GM13976 (cell line): ENCODE measurements at places on chromosomes 7 and 10.

GRCh38 chr7:7707806-7708205 lies 10.6 kb downstream of the RPA3 start:
- DNase-seq = no peak

DNA sequence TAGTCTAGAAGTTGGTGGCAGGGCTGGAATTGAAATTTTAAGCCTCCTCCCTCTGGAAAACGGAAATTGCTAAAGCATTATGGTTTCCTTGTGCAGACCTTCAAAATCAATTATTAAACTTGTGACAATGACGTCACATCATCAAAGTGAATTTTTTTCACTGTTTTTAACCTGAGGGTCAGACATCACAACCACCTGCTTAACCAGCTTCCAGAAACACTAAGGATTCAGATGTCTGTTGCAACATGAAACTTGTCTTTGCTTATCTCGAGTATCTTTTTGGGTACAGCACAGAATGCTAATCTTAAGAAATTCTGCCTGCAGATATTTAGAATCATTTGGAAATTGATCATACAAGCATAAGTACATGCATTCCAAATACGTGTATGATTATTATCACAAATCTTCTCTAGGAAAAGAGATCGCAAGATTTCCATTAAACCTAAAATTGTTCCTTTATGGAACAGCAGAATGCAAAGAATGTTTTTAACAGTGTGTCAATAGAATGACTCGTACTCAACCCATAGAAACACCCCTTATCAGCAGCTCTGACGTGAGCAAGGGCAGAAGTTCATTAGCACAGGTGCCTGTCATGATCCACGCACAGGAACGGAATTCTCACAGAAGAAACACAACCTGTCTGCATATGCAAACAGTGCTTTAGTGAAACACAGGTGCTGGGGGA lies 4.1 kb upstream of the GTPBP4 start:
- DNase-seq = no peak

GRCh38 chr7:45184326-45185027 lies 26.9 kb downstream of the RAMP3 start:
- DNase-seq = no peak

DNA sequence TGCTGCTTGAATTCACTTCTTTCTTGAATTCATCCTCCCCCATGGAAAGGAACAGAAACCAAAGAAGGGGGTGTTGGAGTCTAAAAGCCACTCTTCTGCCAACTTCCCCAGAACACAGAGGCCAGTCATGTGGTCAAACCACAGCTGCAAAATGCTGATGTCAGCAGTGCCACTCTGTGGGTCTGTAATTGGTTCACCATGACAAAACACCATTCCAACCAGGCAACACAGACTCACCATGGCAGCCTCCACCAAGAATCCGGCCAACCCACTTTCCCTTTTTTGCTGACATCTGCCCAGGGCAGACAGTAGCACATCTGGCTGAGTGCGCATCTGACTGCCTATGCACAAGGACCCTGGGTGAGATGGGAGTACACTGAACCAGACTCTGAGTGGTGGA lies 16.8 kb downstream of the OSBPL3 start:
- DNase-seq = no peak

GRCh38 chr7:8516976-8517375 lies 83.6 kb downstream of the NXPH1 start:
- no peak for DNase-seq

GRCh38 chr7:144133307-144133706 lies 10.3 kb downstream of the OR2A14 start:
- DNase-seq = no peak

- DNase-seq = no peak
Measured at GRCh38 chr7:83684928-83685327, 36.0 kb upstream of the SEMA3E start.

DNA sequence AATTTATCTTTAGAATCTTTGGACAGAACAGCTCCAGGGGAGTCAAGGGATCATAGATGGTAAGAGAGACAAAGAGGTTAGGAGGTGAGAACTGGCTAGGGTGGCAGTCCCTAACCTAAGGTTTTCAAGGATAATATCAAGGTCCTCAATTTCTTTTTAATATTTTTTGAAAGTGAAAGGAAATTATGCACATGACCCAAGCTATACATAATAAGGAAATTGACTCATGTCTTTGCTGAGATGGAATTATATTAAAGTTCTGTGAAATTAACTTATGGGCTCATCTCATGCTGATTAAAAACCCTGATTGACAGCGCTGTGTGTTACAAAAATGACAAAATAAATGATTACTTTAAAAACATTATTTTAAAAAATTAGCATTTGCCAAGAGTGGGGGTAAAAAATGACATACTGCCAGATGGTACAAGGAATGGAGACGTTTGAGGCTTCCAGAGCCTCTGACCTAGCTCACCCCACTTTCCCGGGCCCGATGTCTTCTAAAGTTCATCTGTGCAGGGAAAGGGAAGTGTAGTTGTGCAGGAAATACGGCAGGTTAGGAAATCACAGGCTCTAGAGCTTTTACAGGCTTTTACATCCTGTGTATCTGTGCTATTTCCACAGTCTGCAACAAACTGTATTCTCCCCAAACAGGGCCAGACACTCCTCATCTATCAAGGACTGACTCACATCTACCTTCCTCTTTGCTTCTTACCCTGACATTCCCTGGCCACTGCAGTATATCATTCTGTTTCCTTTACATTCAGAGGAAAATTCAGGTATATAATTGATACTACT lies 185.6 kb upstream of the PRSS58 start:
- no peak for DNase-seq

DNA sequence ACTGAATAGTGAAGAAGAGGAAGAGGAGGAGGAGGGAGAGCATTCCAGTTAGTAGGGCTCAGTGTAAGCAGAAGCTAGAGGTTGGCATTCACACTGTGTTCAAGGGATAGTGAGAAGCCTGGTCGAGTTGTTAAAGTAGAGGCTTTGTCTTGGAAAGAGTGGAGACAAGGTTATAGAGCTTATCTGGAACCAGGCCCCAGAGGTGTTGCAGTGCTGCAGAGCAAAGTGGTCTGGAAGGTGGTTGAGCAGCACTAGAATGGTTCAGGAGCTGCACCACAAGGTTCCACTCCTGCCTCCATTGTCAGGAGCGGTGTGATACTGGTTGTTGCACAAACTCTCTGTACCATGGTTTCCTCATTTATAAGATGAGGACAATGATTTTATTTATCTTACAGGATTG lies 8.8 kb upstream of the PCGF5 start:
- DNase-seq = no peak

DNA sequence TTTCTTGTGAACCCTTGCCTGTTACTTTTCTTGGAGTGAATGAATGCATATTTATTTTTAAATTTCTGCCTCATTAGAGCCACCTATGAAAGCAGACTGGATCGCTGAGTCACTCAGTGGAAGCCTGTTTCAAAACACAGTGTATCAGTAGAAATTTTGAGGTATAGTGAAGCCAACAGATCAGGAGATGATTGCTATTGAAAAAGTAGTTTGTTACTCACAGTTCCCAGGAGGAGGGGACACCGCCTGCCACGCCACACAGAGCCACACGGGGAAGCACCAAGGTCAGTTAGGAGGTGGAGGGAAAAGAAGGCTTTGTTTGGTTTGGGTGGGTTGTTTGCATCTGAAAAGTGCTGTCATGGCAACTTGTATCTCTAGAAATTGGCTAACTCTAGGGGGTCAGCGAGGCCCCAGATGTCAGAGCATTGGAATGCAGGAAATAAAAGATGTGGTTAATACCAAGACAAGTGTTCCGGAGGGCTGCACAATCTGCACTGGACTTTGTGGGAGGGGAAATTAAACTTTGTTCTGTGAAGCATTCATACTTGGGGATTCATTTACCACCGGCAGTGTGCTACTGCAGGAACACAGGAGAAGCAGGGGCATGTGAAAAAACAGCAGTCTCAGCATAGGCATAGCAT lies 106.4 kb upstream of the SDK1 start:
- no peak for DNase-seq

DNA sequence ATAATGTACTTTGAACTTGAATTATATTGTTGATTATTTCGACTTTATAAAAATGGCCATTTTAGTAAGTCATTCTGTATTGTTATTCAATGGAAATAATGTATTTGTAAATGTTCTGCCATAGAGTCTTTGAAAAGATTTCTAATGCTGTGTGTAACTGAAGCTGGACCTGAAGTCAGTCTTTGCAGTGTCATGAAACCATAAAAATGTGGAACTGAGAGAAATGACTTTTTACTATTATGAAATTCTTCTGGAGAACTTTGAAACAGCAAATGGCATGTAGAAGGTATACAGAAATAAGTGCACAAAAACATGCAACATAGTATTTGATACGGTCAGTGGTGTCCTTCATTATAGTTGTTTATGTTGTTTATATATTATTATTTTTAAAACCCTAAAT lies 59.7 kb upstream of the ADRA2A start:
- DNase-seq = no peak

DNA sequence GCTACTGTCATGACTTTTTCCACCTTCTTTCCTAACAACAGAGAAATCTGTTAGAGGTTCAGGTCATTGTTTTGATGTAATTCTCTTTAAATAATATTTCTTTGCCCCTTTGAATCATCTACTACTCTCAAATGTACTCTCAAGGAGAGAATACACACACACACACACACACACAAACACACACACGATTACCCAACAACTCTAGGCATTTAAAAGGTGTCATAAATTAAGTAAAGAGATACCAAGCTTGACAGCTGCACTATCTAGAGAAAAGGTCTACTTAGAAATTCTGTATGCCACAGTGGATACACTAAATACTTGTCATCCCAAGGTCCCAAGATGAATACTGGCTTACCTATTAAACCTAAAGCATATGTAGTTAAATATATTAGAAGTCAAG lies 4.8 kb downstream of the PANK1 start:
- no peak for DNase-seq

GRCh38 chr10:103265717-103266329 lies 11.1 kb upstream of the INA start:
- peak; percentile 52 for DNase-seq

DNA sequence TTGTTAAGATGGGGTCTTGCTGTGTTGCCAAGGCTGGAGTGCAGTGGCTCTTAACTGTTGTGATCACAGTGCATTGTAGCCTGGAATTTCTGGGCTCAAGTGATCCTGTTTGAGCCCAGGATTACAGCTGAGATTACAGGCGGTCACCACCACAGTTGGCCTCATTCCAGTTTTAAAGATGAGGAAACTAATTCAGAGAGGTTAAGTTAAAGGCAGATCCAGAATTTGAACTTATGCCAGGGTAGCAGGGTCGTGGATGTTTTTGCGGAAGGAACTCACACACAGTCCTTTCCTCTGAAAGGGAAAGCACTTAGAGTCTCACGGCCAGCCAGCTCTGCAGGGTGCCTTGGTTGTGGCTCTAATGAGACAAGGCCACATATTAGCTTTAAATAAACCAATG lies 84.7 kb downstream of the MMRN2 start:
- DNase-seq = no peak

DNA sequence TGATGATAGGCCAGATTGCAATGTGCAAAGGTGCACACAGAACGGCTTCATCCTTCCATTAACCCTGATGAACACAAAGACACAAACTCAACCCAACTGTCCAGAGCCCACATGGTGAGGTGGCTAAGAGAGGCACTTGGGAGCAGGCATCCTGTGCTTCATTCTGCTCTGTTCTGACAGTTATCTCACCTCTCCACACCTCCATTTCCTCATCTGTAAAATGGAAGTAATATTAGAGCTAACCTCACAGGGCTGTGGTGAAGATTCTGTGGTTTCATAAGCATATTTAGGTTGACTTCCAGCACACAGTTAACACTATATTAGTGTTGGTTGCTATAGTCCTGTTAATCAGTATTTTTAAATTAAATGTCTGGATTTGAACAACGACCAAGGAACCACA lies 126.3 kb downstream of the TAX1BP1 start:
- DNase-seq = no peak

- no peak for DNase-seq
Measured at GRCh38 chr7:98613601-98614425, 3.3 kb upstream of the NPTX2 start.

DNA sequence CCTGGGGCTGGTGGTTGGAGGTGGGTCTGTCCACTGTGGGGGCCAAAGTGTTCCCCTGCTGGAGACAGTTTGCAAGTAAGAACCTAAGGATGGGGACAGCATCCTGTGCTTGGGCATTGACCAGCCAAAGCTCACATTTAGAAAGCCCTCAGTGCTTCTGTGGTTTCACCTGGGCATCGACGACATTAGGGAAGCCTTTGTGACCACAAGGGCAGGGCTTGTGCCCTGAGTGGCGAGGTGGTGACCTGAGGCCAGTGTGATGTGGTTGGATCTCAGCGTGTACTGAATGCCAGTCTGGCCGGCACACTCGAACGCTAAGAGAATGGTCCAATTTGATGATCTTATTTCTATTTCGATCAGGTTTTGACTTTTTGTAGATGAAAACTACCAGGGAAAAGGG lies 32.1 kb upstream of the SH2B2 start:
- DNase-seq = no peak

GRCh38 chr7:102095321-102096011 lies 191.2 kb upstream of the SH2B2 start:
- no peak for DNase-seq

DNA sequence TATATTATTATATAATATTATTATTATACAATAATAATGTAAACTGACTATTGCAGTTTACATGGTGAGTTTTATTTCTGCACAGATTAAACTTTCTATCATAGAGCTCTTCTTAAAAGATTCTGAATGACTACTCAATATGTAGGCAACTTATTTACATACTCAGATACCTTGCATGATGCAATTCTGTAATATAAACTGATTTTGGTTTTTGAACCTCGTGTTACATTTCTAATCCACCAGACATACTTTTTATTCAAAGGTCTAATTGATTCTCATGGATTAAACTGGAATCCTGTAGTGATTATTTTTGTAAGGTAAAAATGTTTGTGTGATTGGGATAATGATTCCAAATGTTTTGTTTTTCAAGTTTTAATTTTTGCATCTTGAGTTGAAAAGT lies 19.9 kb downstream of the SLC26A4 start:
- no peak for DNase-seq

DNA sequence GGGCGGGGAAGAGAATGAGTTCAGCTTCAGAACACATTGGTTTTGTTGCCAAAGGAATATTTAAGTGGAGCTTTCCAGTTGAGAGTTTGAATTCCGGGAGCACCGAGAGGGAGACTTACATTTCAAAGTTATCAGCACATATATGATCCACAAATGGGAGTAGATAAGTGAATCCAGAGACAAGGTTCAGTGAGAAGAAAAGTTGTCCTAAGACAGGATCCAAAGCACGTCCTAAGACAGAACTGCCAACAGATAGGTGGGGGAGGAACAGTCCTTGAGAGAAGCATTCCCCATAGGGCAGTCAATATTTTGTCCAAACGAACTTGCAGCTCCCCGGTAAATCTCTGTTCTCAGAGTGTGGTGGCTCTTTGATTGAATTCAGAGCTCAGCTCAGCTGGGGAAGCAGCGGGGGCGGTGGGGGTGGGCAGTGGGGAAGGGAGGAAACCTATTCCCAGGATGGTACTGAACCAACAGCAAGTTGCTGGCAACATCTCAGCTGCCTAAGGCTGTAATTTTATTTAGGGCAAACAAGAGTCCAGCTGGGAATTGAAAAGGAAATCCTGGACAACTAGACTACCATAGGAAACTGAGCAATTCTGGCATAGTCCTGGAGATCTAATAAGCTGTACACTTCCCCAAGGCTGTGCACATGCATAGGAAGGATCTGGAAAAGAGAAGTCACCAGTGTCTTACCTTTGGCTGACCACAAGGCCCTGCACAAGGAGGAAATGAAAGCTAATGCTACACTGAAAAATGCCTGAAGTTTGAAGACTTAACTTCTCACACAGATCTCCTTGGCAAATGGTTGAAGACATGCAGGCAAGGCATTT lies 94.2 kb upstream of the CXCL12 start:
- DNase-seq = no peak

- DNase-seq = no peak
Measured at GRCh38 chr10:35211390-35211789, 84.7 kb downstream of the CREM start.

GRCh38 chr7:41536873-41537665 lies 165.8 kb downstream of the INHBA start:
- DNase-seq = no peak
